G401 (cell line): ENCODE measurements at places on chromosomes 7 and 10.

DNA sequence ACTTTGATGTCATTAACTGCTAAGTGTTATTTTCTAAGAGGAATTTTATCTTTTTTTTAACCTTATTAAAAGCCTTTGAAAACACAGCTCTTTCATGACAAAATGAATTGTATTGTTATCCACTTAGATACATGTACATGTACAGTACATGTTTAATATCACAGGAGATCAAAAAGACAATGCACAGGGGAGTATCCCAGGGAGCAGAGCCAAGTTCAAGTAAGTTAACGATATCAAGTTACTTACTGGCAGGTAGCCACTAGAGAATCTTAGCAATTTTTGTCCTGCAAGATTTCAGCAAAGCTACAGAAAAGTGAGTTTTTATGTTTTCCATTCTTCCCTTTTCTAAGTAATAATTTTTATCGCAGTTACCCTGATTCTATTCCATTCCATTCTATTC is 33.9 kb upstream of the ARL4A start:
- DNase-seq: no peak

DNA sequence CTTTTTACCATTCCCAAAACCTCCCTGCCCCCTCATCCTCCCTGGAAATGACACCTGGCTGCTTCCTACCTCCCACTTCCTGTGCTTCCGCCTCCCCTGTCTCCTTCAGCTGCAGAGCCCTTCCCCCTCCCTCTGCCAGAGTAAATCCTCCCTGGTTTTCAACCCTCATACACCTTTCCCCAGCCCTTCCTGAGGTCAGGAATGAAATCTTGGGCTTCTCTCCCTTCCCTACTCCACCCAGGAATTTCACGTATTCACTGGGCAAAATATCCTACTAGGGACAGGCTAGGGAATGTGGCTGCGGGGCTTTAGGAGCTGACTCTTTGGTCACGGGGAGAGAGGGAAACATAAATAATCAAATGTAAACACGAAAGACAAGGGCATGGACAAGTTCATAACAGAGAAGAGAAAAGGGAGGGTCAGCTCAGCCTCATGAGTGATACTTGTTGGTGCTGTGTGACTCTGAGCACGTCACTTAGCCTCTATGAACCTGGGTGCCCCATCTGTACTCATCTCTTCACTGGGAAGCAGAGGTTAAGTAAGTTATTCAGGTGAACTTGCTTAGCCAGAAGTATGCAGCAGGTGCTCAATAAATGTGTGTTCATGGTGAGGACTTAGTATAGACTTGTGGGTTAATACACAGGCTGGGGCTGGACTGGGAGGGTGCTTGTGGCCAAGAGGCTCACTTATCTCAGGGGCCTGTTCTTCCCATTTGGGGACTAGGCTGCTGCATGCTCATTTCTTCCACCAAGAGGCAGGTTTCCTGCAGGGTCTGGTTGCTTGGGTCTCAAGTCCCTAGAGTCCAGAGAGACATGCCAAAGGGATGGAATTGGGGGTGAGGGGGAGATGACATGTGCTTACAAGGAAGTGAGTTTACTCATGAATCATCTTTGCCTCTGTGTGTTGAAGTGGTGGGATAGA is 10.0 kb upstream of the DUSP5 start:
- no peak for DNase-seq

DNA sequence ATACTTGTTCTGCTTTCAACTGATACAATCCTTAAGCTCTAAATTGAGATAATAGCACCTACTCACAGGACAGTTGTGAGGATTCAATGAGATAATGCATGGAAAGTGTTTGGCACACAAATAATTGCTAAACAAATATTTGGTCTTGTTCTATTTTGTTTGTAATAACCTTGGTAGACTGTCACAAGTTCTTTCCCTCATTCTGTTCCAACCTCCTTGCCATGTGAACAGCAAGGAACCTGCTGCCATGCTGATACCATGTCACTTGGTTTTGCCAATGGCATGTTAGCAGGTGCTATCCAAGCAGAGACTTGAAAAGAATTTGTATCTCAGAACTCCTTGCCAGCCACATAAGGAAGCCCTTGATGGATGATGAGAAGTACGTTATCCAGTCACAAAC is 24.8 kb upstream of the TECTB start:
- no peak for DNase-seq

DNA sequence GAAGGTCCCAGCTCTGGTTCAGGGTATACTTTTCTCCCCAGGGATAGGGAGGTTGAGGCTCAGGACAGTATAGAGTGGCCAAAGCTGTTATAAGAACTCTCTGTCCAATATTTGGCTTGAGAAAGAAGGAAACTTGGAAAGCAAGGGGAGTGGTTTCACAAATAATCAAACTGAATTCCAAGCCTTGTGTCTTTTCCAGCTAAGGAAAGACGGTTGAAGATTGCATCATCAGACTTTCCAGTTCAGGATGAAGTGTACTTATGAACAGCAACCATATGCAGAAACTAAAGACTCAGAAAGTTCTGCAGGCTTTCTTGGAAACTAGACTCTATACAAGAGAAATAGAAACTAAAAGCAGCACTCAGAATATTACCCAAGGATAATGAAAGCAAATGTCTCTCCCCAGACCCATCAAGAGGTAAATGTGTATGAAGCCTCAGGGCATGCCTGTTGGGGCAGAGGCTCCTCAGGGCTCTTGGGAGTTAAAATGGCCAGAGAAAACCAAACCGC is 46.4 kb downstream of the RAMP3 start:
- DNase-seq: no peak

- DNase-seq: no peak
These were observed 3.9 kb upstream of the BLVRA start for GRCh38 chr7:43754596-43754995.

GRCh38 chr7:70040970-70041766 is 442.9 kb downstream of the AUTS2 start:
- peak; percentile 41 for DNase-seq

DNA sequence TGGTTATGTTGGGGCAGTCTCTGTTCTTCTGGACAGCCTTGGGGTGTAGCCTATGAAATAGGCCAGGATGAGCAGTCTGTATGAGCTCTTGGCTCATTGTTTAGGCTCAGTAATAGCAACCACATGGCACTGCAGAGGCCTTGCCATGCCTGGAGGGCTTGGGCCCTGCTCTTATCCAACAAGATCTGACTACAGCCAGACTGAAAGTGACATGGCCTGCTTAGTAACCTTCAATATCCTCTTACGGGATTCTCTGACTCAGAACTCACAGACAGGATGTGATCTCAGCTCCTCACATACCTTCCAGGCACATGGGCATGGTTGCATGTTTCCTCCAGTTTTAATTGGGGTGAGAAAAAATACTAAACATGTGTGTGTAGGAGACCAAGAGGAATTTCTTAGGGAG is 289.3 kb downstream of the PTEN start:
- no peak for DNase-seq

- no peak for DNase-seq
These were observed 55.7 kb upstream of the FOXK1 start for GRCh38 chr7:4626318-4626845.

DNA sequence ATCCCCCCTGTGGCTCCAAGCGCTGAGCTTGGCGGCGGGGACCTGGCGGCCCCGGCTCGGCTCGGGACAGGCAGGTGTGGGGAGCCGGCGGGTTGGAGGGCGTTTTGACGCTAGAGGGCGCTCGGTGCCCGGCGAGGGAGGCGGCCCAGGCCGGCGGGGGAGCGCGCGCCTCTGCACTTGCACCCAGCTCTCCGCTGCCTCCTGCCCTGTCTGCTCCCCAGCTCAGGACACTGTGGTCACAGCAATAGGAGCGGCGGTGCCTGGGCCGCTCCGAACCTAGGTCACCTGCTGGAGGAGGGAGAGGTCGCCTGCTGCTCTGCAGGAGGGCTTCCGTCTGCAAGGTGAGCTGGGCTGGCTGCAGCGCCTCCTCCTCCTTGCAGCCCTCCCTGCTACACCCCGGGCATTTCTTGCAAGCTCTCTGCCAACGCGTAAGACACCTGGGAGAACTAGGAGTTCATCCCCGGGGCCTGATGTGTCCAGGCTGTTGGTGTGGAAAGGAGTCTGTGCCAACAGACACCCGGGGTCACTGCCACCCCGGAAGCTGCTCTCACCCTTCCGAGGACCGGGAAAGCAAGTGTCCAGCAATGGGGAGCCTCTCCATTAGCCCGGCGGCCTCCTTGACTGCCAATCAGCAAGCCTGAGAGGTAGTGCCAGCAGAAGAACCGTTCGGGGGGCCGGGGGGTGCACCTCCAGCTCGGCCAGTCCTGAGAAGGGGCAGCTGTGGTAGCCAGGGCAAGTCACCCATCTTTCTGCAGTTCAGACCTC is 620.4 kb downstream of the GALNT17 start:
- peak; percentile 72 for DNase-seq
